ENCODE measurements at places on chromosomes 1 and 21. TPM values are rescaled to one million over a fixed set of nuclear protein-coding genes. Genes with fewer than 3 reads are reported as not detected.

DNA sequence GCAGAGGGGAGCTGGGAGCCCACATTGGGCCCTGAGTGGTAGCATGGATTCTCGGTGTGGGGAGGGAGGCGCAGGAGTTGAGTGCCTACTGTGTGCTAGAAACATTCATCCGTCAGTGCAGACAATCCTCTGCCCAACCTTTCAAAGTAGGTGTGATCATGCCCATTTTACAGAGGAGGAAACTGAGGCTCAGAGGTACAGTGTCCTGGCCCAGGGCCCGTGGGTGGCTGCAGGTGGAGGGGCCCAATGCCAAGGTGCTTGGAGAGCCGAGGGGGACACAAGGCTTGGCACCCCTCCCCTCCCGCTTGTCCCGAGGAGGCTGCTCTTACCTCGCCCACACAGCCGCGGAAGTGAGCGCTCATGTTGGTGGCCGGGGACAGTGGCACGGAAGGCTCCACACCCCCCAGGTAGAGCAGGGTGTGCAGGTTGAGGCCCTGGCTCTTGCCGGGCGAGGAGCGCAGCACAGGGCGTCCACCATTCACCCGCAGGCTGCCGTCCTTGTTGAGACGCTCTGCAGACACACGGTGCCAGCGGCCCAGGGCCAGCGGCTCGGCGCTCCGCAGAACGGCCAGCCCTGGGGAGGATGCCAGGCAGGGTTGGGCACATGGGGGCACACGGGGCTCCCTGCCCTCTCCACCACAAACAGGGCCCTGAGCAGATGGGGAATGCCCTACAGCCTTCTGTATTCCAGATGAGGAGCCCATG lies 16.6 kb downstream of the LDLRAD2 start:
- no peak overlapping the region for H3K4me3 ChIP-seq
- no peaks in the 10 kb centered on the region for H3K36me3 ChIP-seq
- no peak for DNase-seq
- no peaks in the 10 kb centered on the region for H3K27me3 ChIP-seq
- no peak overlapping the region for H3K27ac ChIP-seq

- H3K4me3 ChIP-seq: no peak overlapping the region
- H3K4me1 ChIP-seq: peaks cover 17% of the 10 kb centered on the region
- no peak overlapping the region for H3K27ac ChIP-seq
- H3K36me3 ChIP-seq: no peaks in the 10 kb centered on the region
- H3K27me3 ChIP-seq: no peaks in the 10 kb centered on the region
These were observed 57.3 kb upstream of the EFHD2 start for GRCh38 chr1:15352128-15352957.

- no peak overlapping the region for H3K27ac ChIP-seq
- H3K36me3 ChIP-seq: no peaks in the 10 kb centered on the region
- no peak for DNase-seq
- H3K4me3 ChIP-seq: no peak overlapping the region
- H3K27me3 ChIP-seq: no peaks in the 10 kb centered on the region
- H3K4me1 ChIP-seq: no peaks in the 10 kb centered on the region
These were observed 145.1 kb upstream of the EDN2 start for GRCh38 chr1:41629571-41629970.

DNA sequence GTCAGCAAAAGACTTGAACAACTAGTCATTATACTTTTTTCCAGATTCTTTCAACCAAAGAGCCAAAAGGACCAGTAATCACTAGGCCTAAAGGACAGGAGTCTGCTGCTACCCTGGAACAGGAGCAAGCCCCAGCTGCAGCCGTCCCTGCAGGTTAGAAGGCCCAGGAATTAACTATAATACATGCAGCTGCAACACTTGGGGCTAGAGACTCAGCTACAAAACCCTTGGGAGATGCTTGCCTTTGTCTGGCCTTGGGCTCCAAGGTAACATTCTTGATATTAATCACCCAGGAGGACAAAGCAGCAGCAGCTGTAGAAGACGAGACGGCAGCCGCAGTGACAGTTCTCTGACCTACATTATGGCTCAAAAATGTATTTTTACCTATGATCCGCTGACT lies 841.2 kb upstream of the ADGRL4 start:
- no peak overlapping the region for H3K27ac ChIP-seq
- H3K4me1 ChIP-seq: no peaks in the 10 kb centered on the region
- H3K27me3 ChIP-seq: no peaks in the 10 kb centered on the region
- H3K36me3 ChIP-seq: no peaks in the 10 kb centered on the region
- DNase-seq: no peak

PHLDA3 gene
- total RNA-seq: 18.6 TPM

OR10Z1 gene
- total RNA-seq: not detected
